ENCODE measurements at places on chromosomes 11 and 22.

- no peak for DNase-seq
These were observed 1.8 kb downstream of the FUT4 start for GRCh38 chr11:94545264-94546161.

DNA sequence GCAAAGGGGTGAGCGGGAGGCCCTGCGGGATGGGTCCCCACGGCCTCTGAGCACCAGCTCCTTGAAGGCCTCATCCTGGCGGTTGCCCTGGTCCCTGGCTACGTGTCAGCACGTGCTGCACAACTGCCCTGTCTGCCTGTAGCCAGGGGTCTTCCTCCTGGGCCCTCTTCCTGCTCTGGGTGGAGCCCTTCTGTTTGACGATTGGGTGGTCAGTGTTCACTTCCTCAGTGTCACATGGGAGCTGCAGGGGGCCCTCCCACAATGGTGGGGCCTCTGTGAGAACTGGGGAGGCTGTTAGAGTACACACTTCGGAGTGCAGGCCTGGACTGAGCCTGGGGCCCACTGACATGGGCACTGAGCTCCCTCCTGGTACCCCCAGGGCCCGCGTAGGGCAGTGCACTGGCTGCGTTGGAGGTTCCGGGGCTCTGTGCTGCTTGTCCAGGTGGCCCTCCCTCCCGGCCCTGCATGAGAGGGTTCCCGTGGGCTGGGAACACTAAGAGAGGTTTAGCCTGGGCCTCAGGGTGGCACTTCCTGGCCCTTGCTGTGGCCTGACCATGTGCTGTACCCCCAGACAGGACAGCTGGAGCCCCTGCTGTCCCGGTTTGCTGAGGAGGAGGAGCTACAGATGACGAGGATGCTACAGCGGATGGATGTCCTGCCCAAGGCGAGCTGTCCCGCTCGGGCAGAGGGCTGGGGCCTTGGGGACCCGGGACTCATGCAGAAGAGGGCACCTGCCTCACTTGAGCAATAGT is 13.8 kb downstream of the DGCR6L start:
- no peak for DNase-seq

GRCh38 chr11:65503368-65503948 is 4.6 kb downstream of the MALAT1 start:
- DNase-seq, result no peak

GRCh38 chr11:75571625-75572024 is 9.6 kb downstream of the SERPINH1 start:
- DNase-seq, result no peak

GRCh38 chr11:108206969-108207682 is 15.3 kb downstream of the NPAT start:
- DNase-seq, result no peak

GRCh38 chr11:18132341-18132740 is at the start of gene MRGPRX3:
MRGPRX3 (plus strand) TSS chr11:18132571; CDS start chr11:18137203, 4,632 bp downstream.
- DNase-seq, result no peak

DNA sequence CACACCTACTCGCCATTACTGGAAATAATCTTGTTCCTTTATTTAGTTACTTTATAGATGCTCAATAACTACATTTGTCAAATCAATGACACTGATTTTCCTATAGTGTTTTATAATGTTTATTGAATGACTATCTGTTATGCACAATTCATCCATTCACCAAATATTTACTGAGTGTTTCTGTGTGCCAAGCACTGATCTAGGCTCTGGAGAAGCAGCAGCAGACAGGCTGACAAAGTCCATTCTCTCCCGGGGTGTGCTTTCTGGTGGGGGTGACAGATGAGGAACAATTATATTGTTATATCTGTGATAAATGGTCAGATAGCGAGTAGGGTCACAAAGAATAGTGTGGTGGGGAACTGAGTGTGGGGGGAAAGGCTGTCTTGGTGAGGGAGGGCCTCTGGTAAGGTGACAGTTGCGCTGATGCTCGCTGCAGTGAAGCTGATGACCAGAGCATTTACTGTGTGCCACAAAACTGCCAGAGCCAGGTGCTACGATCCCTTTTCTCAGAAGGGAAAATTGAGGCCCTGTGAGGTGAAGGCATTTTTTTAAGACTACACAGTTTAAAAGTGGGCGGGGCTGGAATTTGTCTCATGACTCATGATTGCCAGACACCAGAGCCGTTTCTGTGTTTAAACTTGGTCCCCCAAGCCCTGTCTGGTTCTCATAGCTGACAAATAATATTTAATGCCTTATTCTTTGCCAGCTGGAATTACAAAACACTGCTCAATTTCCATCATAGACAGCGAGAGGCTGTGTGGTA is 10.2 kb downstream of the PACS1 start:
- no peak for DNase-seq
